Foreskin keratinocyte (primary cell): ENCODE measurements at places on chromosomes 6 and 20.
A peak's percentile ranks its signal among the peaks of the same experiment; 100 is the strongest.

- DNase-seq = no peak
These were observed 401.8 kb downstream of the PREX1 start for GRCh38 chr20:48425817-48426612.

DNA sequence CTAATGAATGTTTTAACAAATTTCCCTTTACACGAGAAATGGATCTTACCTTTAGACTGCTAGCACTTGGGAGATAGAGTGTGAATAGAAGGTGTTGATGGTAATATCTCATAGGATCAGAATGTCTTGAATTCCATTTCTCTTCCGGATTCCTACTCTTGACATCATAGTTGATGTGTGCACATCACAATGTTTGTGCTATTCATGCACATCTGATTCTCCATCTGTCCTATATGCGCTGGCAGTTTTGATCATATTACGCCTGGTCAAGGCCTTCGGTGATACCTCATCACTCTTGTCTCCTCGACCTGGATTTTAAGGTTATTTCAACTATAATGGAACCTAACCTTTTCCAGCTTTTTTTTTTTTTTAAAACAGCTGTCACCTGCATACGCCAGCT lies 16.8 kb upstream of the ACAT2 start:
- DNase-seq = no peak

- peak; percentile 39 for DNase-seq
These were observed at the start of gene NKAPL for GRCh38 chr6:28258877-28259777. Gene NKAPL, plus strand, starts transcription at chr6:28259297. Its CDS starts 75 bp downstream, at chr6:28259372.

DNA sequence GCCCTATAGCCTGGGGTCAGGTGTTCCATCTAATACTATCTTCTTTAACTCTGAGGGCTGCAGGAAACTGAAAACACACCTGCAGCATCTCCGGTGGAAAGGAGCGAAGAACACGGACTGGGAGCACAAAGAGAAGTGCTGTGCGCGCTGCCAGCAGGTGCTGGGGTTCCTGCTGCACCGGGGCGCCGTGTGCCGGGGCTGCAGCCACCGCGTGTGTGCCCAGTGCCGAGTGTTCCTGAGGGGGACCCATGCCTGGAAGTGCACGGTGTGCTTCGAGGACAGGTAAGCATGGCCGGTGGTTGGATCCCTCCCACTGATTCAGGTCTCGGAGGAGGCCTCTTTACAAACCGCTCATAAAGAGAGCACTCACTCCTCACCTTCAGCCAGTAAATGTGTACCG lies 15.5 kb downstream of the SYTL3 start:
- DNase-seq = no peak

- DNase-seq = no peak
These were observed 2.6 kb upstream of the BPIFB4 start for GRCh38 chr20:33076662-33077372.

- DNase-seq = no peak
These were observed 4.4 kb downstream of the CD83 start for GRCh38 chr6:14121936-14122344.

GRCh38 chr6:109718991-109719390 lies 27.9 kb downstream of the FIG4 start:
- no peak for DNase-seq

DNA sequence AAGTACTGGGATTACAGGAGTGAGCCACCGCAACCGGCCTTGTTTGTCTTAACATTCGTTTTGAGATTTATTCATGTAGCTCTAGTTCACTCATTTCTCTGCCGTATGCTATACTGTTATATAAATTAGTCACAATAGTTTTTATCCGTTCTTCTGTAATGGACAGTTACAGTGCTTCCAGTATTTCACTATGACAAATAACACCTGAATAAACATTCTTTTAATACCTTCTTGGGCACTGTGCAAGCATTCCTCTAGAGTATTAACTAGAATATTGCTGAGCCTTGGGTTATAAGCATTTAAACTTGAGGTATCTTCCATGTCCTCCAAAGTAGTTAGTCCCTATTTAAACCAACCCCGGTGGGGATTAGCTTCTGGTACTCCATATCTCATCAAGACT lies 45.6 kb downstream of the STK38 start:
- no peak for DNase-seq

DNA sequence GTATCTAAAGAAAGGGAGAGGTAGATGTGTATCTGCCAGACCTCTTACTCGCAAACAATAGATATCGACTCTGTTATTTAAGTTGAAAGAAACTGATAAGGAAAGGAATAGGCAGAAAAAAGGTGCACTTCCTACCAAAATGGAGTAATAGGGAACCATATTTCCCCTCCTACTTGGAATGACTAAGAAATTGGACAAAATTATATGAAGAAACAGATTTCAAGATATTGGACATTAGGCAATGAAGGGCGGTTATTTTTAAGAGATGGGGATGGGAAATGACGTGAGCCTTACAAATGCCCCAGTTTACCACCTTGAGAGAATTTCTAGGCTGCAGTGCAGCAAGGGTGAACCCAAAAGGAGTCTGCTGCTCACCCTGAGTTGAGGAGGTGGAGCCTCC lies 108.9 kb downstream of the ADTRP start:
- DNase-seq = no peak

GRCh38 chr6:73263570-73263909 lies 544 bp upstream of the KHDC1 start:
- peak; percentile 5 for DNase-seq

DNA sequence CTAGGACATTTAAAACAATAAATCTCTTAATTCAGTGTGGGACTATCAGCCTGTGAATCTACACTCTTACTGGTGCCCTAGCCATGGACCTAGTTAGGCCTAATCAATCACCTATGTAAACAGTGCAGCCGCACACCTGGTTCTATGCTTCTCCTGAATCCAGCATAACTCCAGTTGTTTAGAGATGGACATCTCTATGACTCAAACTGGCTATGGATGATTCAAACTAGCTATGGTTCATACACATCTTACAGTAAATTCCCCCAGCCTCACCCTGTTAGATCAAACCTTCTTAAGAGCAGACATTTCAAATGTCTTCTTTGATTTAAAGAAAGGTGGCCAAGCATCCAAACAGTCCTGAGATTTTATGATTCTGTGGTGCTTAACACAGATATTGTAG lies 34.7 kb downstream of the SLC35B3 start:
- DNase-seq = peak; percentile 46

DNA sequence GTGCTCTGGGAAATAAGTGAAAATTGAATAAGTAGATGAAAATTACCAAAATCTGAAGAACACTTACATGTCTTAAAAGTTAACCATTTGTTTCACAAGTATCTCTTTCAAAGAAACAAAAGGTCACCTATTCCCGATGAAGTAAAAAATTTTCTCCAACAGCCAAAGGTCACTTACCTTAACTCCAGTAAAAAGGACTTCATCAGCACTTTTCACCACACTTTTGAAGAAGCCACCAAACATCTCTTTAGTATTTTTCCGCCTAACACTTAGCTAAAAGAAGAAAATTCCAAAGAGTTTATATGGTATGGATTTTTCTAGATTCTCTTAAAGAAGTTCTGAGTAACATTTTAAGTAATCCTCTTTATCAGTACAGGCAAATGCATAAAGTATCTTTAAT lies 17.3 kb downstream of the SNX5 start:
- no peak for DNase-seq

DNA sequence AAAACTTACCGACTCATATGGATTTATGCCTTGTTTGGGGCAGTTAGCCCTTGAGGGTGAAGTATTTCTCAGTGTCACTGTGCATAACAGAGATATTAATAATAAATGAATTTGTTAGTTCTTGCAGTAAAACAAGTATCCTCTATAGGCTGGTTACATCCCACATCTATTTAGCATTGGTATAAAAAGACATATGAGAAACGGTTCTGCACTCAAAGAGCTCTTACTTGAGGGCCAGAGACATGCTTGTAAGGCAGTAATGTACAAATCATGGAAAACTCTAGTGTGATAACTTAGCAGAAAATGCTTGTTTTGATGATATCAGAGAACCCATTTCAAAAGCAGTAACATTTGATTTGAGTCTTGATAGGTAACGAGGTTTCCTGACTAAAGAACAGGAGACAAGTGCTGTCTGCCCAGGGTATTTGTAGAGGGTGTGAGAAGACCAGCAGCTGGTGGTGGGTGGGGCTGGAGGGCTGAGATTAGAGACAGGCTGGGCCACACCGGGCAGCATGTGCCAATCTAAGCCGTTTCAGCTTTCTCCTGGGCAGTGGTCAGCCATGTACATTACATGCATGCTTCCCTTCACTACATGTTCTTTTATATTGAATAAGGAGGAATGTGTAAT lies 46.3 kb downstream of the TULP4 start:
- no peak for DNase-seq

- DNase-seq = peak; percentile 31
These were observed 108.4 kb downstream of the JAG1 start for GRCh38 chr20:10565191-10565921.

DNA sequence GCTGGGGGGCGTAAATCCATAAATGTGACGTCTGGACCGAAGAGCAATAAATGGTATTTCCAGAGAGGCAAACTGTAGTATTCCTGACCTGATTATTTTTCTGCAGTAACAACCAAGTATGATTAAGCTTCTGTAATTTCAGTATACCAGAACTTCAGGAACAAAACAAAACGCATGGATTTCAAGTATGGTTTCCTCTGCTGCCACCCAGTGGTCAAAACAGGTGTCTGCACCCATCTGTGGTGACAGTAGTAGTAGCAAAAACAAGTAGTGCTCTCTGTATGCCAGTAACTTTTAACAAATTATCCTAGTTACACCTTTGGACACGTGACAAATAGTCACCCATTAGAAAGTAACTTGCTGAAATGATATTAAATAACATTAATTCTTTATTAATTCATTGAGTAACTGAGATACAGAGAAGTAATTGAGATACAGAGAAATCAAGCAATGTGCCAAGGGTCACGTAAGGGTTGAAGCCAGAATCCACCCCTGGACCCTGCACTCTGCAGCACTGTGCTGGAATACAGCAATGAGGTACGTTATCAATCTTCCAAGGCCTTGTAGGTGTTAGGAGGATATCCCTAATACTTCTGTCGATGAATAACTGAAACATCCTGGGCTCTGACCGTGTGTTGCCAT lies 7.9 kb downstream of the CALHM4 start:
- peak; percentile 62 for DNase-seq

- DNase-seq = peak; percentile 44
These were observed 50.5 kb downstream of the EBF4 start for GRCh38 chr20:2742934-2743559.

GRCh38 chr6:123276546-123276980 lies 280.5 kb downstream of the CLVS2 start:
- DNase-seq = no peak

GRCh38 chr20:58078741-58079522 lies 149.5 kb downstream of the ANKRD60 start:
- DNase-seq = no peak

DNA sequence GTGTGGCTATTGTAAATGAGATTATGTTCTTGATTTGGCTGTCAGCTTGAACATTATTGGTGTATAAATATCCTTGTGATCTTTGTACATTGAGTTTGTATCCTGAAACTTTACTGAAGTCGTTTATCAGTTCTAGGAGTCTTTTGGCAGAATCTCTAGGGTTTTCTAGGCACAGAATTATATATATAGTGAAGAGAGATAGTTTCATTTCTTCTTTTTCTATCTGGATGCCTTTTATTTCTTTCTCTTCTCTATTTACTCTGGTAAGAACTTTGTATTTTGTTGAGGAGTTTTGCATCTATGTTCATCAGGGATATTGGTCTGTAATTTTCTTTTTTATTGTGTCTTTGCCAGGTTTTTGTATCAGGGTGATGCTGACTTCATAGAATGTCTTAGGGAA lies 589.2 kb upstream of the MAN1A1 start:
- no peak for DNase-seq

DNA sequence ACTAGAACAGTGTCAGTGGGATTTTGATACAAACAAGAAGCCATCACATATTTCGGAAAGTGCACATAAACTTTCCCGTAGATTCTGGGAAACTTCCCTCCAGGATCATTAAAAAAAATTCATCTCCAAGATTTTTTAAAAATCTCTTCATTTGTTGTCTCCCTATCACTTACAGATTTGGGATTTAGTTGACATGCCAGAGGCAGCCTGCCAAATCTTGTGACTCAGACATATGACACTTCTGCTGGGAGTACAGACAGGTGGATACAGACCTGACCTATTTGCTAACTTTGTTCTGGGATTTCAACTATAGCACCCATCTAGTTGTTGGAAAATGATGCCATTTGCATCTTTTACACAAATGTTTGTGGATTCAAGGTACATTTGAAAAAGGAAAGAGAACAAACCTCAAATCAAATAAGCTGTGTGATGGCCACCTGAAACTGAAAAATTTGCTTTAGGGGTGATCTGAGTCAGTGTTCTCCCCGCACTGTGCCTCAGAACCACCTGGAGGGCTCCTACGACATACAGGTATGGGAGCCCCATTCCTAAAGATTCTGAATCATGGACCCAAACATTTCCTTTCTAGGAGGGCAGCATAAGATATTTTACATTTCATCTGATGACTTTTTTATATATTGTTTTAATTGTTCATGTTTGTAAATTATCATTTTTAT lies 21.9 kb upstream of the CD2AP start:
- DNase-seq = peak; percentile 42
